KG1 (cell line): ENCODE measurements at places on chromosomes 7 and 10.

DNA sequence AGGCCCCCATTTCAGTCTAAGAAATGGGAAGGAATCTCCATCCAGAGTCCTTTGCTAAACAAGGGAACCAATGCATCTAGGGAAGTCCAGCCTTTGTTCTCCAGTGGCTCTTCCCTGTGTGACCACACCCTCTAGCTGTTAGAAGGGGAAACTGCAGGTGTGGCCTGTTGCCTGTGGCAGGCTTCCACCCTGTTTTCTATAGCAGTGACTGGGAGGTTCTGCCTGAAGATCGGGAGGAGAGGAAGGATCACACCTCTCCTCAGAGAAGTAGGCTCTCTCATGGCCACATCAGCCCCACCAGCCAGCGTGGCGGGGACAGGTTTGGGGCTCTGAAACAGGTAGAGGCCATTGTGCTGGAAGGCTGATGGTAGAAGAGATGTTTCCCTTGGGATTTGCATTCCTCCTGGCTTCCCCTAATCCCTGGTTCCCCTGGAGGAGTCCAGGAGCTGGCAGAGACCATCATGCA, 47.7 kb upstream of the TRIM8 start:
- no peak for DNase-seq

GRCh38 chr10:113651898-113652297, 11.9 kb downstream of the NRAP start:
- DNase-seq: no peak

- DNase-seq: no peak
Observed at GRCh38 chr10:126977216-126977615, 72.0 kb downstream of the DOCK1 start.

DNA sequence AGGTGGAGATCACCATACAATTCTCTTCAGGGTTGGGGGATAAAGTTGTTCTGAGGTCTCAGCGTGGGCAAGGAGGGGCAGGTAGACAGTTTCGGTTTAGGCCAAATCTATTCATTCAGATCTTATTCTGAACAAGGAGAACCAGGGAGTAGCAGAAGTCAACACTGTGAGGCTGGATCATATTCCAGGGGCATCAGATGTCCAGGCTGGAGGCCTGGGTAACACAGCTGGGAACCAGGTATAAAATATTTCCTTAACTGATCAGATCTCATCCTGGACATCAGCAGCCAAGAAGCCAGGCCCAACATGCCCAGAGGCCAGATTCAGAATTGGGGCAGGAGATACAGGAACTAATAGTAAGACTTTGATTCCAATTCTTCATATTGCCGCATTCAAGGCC, 19.2 kb upstream of the FLNC start:
- no peak for DNase-seq

GRCh38 chr10:132453470-132453861, 56.5 kb downstream of the PWWP2B start:
- DNase-seq: no peak

DNA sequence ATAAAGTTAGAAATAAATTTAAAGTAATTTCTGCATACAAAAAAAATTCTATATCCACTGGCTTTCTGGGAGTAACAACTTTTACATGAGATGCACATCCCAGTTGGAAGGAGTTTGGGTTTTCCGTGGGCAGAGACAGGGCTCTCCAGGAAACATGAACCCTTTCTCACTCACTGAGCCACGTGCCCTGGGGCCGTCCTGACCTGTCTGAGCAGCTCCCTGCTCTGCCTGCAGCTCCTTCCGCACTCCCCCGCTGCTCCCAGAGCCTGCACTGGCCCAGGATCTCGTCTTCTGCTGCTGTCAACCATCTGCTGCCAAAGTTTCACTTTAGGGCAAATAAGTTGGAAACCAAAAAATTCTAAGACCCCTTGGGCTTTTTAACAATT, 169.1 kb downstream of the DIP2C start:
- DNase-seq: no peak

DNA sequence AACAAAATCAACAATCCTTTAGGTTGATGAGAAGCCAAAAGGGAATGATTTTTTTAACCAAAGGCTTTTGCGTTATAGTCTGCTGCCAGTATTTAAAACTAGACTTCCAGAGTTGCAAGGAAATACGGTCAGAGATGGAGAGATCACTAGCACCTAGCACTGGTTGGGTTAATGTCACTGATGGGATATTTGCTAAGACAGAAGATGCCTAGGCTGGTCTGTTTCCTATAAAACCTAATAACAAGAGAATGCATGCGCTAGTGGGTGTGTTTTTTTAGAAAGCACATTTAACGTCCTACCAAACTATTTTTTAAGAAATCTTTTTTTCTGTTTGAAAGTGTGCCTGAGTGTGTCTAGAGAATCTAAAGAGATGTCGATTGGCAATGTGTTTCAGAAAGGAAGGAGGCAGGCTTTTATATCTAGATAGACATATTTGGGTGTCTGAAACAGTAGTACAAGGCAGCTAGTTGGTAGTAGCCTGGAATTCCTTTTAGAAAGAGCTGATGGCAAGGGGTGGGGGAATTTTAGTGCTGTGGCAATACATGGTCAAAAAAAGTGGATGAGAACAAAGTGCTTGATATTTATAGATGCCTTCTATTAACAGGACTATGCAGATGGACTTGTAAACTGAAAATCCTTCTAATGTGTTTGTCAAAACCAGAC, 863 bp downstream of the CALD1 start:
- no peak for DNase-seq

GRCh38 chr7:81268551-81268950, 349.7 kb upstream of the SEMA3C start:
- DNase-seq: no peak

DNA sequence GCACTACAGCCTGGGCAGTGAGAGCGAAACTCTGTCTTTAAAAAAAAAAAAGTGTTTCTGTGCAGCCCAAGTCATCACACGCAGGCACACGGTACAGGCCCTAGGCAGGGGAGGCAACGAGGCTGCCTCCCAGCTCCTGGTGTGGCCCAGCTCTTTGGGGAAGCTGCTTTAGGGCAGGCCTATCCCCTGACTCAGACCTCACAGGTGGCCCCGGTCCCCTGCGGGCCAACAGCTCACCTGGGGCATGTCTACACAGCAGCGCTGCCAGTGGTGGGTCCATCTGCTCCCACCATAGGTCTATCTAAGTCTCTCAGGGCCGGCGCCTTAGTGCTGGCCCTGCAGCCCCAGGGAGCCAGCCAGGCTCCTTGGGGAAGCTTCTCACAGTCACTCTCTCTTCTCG, 31.4 kb downstream of the ZAN start:
- no peak for DNase-seq

DNA sequence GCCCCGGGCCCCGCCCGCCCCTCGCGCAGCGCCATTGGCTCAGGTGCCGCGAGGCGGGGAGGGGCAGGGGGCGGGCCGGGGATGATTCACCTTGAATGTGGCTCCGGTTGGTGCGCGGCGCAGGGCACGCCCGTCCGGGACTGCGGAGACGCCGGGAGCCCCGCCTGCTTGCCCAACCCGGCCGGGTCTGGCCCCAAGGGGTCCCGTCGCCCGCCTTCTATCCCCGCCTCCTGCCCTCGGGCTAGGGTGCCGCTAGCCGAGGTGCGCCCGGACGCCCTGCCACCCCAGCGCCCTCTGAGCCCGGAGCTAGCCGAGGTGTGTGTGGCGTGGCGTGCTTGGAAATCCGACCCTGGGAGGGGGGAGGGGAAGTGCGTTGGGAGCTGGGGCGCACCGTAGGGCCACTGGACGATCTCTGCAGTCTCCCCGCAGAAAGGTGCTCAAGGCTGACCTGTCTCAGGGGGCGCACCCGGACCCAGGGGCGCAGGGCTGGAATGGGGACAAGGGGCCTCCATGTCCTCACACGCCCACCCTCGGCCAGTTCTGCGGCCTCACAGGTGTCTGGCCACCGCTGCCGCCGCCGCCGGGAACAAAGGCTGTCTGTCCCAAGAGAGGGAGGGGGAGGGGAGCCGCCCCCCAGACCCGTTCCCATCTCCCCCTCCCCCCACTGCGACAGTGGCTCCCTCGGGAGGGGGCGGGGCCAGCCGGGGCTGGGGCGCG, 168.9 kb downstream of the NRF1 start:
- DNase-seq: no peak

- no peak for DNase-seq
Observed at GRCh38 chr7:95977994-95978393, 205.6 kb downstream of the DYNC1I1 start.

GRCh38 chr7:150973571-150974451, 4.3 kb downstream of the KCNH2 start:
- DNase-seq: no peak

- DNase-seq: peak; percentile 50
Observed at GRCh38 chr10:69348816-69349541, 67.7 kb downstream of the TACR2 start.

DNA sequence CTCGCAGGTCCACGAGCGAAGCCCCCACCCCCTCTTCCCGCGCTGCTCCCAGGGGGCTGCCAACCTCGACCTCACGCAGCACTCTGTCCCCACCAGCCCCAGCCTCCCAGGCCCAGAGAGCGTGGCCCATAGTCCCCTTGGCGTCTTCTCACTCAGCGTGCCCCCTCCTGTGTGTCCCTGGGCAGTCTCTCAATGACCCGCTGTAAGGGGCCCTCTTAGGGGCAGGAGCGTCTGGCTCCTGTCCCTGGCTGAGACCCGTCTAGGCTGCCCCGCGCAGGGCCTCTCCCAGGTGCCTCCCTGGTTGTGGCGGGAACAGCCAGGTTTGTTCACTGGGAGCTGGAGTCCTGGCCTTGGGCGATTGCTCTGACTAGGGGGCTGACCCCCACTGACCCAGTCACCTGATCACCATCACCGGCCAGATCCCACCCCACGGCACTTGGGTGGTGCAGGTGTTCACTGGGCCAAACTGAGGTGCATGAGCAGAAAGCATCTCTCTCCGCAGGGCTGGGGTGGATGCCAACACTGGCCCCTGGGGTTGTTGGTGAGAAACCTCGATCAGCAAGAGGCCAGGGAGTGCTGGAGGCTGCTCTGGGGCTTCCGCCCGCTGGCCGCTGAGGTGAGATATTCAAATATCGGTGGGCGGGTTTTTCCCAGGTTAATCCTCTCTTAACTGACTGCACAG, 12.6 kb upstream of the WDFY4 start:
- DNase-seq: no peak

DNA sequence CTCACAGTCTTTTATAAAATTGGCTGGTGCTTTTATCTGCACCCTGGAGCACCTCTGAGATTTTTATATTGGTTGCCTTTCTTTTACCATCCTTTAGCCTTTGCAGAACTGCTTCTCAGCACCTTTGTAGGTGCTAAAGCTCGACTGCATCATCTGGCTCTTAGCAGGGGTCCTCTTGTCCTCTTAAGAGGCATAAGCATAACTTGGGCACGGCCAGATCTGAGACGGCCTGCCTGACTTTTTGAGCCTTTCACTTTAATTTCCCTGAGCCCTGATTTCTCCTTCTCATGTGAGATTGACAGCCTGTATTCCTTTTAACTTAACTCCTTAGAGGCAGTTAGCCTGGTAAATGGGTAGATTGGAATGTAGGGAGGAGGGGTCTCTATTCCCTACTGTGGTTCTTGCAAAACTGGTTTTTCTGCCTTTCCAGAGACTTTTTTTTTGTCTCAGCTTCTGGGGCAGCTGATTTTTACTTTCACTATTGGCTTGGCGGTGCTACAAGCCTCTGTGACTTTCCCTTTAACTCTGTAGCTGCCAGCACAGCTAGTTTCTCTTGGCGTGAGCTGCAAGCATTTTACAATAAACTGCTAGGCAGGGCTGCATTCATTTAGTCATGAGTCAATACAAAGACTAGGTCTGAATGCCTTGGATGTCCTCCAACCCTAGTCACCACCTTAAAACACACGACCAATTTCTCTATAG, 24.0 kb downstream of the ZPBP start:
- no peak for DNase-seq

DNA sequence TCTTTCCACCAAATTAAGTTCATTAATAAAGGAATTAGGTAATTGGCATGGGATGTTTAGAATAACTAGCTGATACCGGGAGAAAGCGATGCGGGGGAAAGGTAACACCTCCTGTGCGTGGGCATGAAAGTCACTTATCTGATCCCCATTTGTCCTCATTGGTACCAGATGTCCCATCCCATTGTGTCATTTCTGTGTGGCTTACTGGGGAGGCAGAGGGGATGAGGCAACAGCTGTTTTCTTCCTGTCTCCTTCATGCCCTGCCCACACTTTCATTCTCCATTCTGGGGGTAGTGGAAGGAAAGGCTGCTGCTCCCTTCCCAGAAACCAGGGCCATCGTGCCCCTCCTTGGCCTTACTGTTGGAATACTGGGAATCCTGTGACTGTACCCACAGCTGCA, 27.1 kb downstream of the EEPD1 start:
- no peak for DNase-seq
